ENCODE measurements at places on chromosomes 3 and 15. TPM values are rescaled to one million over a fixed set of nuclear protein-coding genes. Genes with fewer than 3 reads are reported as not detected.

The SPTBN5 gene
- total RNA-seq, result 5.2 TPM

The KIAA1143 gene
- 27.7 TPM for total RNA-seq

The CLDN16 gene
- not detected for total RNA-seq

The CACNA1D gene
- 10.1 TPM for total RNA-seq

Measured in natural killer cell (primary cell).